ENCODE measurements at places on chromosomes 6 and 20.
A peak's percentile ranks its signal among the peaks of the same experiment; 100 is the strongest.

GRCh38 chr20:41526327-41526726 lies 91.8 kb downstream of the CHD6 start:
- no peak for DNase-seq

- DNase-seq, result no peak
These were observed 180.0 kb downstream of the TMEM242 start for GRCh38 chr6:157143171-157143889.

DNA sequence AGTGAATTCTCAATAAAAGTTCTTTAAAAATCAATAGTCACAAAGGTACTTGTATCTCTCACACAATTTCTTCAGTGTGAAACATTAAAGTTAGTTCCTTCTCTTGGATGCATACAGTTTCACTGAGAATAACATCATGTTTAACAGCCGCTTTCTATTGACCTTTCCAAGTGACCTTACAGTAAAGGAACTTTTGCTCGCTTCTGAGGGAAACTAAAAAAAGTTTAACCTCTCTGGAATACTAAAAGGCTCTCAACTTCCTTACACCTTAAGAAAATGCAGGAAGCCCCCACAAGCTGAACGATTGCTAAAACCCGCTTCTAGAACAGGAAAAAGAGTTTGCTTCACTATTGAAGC lies 1.3 kb downstream of the RRAGD start:
- DNase-seq, result no peak

DNA sequence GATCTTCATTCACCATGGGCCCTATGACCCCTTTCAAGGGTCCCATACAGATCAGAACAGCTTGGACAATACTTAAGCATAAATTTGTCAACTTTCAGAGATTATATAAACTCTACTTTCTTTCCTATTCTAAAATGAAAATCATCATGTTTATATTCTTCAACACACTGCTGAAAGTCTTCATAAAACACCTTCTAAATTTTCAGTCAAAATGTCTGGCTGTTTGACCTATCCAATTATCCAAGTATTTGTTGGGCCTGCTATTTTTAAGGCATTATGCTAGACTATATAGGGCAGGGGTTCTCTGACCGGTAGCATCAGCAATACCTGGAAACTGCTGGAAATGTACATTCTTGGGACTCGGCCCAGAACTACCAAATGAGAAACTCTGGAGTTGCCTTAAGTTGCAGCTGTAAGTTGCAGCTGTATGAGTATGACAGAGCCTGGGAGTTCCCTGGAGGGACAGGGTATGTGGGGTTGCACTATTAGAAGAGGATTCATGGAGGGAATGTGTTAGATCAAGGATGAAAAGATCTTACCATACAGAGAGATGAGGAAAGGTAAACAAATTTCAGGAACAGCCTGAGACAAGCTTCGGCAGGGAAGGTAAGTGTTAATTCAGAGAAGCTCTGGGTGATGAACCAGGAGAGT lies 293.0 kb downstream of the ADGB start:
- no peak for DNase-seq

- peak; percentile 81 for DNase-seq
These were observed at the start of gene FNDC11 for GRCh38 chr20:63553933-63554290. TSS of gene FNDC11 (plus strand) at chr20:63554159. CDS start at chr20:63555664, 1,505 bp downstream.

GRCh38 chr6:38688579-38689087 lies 14.3 kb downstream of the GLO1 start:
- no peak for DNase-seq

- no peak for DNase-seq
These were observed 79.0 kb upstream of the C20orf144 start for GRCh38 chr20:33583143-33583542.

- DNase-seq, result no peak
These were observed 161.9 kb downstream of the GMPR start for GRCh38 chr6:16400248-16400760.

DNA sequence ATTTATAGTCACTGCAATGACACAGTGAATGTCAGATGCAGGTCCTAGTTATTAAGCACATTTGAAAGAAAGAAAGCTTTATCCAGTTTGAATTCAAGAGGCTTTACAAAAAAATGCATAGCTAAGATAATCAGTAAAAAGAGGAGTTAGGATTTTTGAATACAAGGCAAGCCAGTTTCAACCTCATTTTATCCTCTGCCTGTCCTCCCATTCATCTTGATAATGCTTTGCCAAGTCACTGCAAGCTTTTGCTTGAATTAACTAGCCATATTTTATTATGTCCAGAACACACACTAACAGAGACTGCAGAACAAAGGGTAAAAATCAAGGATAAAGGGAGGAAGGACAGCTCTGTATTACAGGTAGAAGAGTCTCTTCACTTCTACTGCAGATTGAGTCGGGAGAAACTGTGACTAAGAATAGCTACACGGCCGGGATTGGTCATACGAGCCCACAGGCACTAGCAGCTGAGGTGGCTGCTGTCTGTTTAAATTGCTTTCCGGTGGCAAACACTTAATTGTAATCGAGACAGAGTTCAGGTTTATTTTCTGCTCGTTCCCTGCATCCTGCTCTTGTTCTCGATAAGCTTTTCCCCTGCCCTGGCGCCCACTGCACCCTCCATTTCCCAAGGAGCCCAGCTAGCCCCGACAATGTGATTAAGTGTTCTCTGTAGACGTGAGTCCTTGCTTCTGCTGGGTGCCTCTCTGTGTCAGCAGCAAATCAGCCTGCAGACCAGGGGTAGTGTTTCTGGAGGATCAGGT lies 30.5 kb upstream of the AKAP12 start:
- DNase-seq, result no peak

DNA sequence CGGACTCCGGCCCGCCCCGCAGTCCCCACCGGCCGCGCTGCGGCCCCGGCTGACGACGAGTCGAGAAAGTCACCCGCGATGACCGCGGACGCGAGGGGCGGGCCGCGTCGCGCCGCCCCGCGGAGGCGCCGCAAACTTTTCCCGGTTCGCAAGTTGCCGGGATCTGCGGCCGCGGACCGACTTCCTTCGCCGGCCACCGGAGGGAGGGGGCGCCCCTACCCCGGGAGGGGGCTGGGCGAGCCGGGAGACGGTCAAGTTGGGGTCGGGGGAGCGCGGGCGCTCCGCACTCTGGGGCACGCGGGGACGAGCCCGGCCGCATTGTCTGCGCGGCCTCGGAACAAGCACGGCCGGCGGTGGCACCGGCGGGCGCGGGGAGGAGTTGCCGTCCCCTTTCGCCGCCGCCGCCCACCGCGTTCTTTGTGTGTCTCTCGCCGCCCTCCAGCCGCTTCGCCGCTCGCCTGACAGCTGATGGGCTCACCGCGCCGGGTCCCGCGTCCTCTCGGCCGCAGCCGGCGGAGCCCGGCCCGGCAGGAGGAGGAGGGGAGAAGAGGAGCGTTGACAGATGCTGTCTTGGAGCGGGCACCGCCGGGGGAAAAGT lies 131.6 kb downstream of the OGFRL1 start:
- peak; percentile 72 for DNase-seq

DNA sequence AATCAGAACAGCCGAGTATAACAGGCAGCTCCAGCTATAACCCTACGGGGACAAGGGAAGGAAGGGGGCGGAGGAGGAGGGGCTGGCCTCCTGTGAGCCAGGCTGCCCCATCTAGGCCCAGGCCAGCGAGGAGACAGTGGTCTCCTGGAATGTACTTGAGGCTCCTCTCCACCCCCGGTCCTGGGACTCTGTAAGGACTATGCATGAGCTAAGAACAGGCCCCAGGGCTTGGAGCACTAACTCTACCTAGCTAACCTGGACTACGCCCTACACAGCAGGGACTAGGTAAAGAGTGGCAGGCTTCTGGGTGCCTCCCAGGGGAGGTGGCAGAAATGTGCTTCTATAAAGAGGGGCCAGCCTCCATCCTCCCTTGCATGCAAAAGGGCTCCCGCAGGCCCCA lies 8.9 kb downstream of the KCNK15 start:
- peak; percentile 20 for DNase-seq

- DNase-seq, result peak; percentile 43
These were observed 356 bp downstream of the TBXT start for GRCh38 chr6:166167258-166167731.

DNA sequence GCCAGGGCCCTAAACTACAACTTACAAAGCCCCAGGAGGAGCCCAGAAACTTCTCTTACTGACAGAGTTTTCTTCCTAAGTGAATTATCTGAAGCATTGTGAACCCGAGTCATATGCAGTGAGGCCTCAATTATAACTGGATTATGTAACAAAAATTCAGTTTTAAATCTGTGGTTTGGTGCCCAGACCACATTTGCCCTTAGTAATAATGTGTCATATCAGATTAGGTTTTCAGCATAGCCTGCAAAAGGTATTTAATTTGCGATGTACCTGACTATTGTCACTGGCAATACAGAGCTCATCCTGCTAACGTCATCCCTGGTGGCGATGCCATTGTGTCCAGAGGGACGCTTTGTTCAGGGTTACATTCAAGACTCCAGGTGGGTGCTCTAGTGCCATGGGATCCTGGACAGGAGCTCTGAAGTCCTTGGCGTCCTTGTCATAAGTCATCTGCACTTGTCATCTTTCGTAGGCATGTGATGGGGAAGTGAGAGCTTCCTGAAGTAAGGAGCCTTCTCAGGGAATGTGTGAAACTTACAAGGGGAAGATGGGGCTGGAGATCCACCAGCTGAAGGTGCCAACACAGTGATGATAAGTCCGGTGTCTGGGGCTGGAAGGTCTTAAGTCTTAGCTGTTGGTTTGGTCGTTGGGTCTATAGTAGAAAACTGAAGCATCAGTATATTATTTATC lies 65.1 kb downstream of the HIVEP1 start:
- no peak for DNase-seq

DNA sequence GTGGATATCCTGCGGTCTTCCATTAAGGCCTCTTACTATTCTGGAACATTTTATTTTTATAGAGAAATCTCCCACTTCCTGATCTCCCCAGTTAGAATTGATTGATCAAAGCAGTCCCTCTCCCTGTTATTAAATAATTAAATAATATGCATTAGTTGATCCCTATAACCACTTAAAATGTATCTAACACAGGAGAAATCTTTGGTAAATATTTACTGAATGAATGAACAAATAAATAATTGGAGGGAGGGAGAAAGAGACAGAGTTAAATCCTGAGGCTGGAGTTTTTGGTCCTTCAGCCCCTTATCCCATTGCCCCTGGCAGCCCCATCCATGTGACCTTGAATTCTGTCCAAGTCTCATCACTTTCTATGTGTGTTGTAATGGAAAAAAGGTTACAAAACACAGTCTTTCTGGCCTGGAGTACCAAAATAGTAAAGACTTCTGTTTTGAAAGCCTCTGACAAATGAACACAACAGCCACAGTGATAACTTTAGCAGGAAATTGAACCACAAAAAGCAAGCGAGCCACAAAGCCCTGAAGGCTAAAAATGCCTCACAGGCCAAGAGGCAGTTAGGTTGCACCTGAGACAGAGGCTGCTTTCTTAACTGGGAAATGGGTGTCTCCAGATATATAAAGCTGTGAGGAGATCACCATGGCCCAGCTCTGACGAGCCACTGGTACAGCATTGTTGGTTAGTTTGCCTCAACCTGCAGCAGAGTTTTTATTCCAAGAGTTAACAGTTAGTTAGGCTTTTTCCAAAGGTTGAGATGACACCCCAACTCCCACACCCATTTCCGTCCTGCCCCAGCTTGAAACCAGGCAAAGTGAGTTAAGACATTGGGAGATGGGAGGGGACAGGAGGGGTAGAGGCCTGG lies 11.3 kb downstream of the NT5E start:
- no peak for DNase-seq

GRCh38 chr20:62413896-62414481 lies 6.9 kb upstream of the CABLES2 start:
- DNase-seq, result no peak

DNA sequence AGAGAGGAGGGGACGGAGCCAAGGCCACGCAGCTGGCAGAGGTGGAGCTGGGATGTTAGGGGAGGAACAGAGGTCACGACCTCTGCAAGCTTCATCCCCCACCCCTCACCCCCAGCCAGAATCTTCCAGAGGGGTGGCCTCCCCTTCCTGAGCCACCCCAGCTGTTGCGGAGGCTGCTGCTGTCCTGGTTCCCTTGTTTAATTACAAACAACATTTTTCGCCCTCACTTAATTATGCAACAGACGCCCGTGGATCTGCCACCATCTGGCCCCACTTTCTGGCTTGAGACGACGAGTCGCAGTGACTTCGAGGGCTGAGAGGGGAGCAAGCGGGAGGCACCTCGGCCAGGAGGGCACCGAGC lies 153.7 kb upstream of the PTPN1 start:
- DNase-seq, result no peak

- DNase-seq, result no peak
These were observed 7.3 kb downstream of the COL10A1 start for GRCh38 chr6:116118608-116119007.

DNA sequence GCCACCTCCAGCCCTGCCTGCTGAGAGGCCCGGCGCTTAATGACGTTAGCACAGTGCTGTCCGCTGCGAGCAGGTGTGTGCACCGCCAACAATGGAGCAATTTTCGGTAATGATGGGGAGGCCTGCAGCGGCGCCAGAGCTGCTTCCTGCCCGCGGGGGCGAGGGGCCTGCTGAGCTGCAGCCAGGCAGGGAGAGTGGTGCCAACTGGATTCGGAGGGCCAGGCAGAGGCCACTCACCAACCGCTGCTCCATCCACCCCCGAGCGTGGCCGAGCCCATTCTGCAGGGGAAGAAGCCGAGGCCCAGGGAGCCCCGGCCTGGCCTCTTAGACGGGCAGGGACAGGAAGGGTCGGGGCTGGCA lies 9.6 kb downstream of the HRH3 start:
- DNase-seq, result no peak

GRCh38 chr20:63741676-63742380 lies 2.3 kb downstream of the SLC2A4RG start:
- no peak for DNase-seq

GRCh38 chr6:129632172-129632613 lies 77.8 kb downstream of the ARHGAP18 start:
- DNase-seq, result no peak

DNA sequence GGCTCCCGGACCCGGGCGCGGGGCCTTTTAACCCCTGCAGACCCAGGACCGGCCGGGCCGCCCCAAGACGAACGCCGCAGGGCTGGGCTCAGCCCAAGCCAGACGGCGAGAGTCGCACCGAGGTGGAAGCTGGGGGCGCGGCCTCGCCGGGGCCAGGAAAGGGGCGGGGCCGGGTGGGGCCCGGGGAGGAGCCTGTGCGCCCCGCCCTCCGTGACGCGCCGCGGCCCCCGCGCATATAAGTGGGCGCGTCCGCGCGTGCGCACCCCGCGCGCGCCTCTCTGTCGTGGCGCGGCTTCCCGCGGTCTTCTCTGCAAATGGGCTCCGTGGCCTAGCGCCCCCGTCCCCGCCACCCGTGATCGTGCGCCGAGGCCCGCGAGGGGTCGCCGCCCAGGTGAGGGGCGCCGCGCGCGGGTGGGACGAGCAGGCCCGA lies at the start of gene PPDPF:
Gene PPDPF, plus strand, starts transcription at position 262 of the 430 bp plus-strand sequence. CDS start 544 bp downstream, outside the sequence.
- peak; percentile 87 for DNase-seq

- no peak for DNase-seq
These were observed 13.1 kb downstream of the QRSL1 start for GRCh38 chr6:106642476-106642875.

DNA sequence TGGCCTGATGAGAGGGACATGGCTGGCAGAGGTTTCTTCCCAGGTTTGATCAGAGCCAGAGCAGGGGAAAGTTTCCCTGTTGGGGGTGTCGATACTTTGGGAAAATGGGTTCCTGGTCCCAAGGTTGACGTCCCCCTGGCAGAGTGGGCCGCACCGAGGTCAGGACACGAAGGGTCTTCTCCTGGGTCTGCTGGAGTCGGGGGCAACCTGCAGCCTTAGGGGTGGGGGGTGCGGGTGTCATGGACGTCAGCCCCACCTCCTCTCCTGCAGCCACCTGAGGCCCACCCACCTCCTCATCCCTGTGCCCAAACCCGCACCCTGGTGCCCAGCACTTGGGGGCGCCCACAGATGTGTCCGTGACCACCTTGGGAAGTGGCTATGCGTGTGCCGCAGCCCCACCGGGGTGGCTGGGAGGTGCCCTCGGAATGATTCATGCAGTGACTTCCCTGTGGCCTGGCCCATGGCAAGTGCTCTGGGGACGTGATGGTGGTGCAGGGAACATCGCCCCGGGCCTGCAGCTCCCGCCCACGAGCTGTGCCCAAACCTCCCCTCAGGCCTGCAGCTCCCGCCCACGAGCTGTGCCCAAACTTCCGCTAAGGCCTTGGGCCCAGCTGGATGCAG lies 64.9 kb downstream of the YTHDF1 start:
- DNase-seq, result no peak

All from nephron progenitor cell (in vitro differentiated cells).